ENCODE measurements at places on chromosomes 3 and 15.

DNA sequence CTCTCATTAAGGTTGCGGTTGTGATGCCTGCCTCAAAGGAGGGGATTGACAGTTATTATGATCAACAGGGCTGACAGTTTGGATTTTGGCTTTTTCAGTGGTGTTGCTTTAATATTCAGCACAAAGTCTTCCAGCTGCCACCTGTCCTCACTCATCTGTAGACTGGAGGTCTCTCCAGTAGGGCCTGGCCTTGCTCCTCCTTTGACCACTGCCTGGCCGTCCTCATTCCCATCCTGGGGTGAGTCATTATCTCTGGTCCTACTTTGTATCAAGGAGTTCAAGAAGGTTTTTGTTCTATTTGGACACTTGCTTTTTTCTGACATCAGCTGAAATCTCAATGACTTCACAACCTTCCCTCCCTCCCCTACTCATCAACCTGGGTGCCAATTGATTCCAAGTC is 95.1 kb upstream of the ZPLD1 start:
- DNase-seq, result no peak

DNA sequence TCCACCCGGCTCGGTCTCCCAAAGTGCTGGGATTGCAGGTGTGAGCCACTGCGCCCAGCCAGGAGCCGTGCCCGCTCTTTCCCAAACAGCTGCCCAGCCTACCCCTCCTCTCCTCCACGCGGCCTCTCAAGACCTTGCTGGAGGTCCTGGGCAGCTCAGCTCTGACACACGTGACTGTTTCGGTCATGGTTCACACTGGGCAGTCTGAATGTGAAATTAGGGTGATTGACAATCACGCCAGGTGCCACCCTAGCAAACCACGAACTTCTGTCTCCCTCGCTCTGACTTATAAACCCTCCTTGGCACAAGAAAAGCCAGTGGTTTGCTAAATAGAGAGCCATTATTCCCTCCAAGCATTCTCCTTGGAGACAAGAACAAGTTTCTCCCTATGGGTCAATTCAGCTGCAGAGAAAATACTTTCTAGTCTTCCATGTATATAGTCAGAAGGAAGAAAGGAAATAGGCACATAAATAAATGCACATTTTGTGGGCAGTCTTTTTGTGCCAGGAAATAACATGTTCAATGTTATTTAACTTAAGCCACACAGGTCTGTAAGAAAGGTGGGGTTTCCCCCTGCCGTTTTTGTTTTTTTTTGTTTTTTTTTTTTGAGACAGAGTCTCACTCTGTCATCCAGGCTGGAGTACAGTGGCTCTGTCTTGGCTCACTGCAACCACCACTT is 121.9 kb upstream of the MEF2A start:
- DNase-seq, result no peak

DNA sequence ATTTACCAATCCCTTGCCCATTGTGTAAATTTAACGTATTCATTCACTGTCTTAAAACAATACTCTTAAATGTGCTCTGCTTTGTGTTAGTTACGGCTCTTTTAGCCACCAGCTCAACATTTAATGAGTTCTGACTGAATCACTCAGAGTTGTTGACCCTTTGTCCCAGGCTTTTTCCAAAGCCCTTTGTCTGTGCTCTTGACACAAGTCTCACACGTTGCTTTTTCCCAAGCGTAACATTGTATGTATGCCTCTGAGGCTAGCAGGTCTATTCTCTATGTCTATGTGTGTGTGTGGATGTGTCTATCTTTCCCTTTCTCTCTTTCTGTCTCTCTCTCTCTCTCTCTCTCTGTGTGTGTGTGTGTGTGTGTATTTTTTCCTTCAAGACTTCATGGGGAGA is 435.4 kb upstream of the GOLIM4 start:
- no peak for DNase-seq

DNA sequence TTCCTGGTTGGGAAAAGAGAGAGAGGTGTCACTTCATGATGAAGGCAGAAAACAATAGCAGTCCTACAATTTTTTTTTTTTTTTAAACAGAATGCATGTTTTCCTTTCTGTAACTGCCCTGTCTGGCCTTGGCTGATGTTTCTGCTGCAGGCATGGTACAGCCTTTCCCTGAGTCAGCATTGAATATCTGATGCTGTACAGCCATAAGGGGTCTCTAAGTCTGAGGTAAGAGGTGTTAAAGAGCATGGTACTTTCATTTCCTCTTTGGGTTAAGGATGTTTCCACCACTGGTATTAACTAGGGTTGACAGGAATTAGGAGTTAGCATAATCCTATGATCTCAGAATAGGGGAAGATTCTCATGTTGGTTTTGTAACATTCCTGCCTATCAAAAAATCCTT is 147.4 kb downstream of the CHST2 start:
- DNase-seq, result no peak

DNA sequence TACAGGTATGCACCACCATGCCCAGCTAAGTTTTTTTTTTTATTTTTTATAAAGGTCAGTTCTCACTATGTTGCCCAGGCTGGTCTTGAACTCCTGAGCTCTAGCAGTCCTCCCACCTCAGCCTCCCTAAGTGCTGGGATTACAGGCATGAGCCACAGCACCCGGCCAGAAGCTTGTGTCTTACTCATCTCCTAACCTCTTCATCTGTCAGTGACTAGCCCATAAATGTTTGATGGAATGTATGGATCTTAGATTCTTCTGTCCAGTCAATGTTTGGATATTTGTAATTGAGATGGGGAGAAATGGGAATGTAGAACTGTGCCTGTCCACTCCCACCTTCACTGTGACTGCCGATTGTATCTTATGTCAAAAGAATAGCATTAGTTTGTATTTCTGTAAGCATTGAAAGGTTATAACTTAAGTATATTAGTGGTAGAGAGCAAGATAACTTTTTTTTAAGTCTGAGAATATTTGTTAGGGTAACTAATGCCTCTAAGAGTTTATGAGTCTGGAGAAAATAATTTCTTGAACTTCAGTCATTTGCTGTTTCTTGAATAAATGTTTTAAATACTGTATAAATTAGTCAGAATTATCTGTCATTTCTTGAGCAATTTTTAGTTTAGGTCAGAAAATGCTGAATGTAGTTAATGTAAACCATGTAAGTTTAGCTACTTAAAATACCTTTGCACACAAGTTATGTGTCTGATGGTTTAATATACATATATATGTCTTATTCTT is 215.3 kb upstream of the CGNL1 start:
- no peak for DNase-seq

DNA sequence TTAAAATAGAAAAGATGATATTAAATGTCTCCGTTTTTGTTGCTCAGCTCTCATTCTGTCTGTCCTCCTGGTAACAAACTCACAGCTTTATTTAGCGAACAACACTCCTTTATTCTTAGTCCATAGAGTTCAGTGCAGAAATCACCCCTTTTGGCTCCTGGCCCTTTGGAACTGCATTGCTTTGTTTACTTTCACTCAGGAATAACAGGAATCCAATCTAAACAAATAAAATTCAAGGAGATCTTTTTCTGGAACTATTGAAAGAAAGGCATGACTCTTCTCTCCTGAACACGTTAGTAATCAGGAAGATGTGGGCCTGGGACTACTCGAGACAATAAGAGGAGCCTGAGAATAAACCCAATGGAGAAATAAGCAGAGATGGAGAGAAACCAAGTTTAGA is 409.2 kb downstream of the DIPK2A start:
- no peak for DNase-seq

DNA sequence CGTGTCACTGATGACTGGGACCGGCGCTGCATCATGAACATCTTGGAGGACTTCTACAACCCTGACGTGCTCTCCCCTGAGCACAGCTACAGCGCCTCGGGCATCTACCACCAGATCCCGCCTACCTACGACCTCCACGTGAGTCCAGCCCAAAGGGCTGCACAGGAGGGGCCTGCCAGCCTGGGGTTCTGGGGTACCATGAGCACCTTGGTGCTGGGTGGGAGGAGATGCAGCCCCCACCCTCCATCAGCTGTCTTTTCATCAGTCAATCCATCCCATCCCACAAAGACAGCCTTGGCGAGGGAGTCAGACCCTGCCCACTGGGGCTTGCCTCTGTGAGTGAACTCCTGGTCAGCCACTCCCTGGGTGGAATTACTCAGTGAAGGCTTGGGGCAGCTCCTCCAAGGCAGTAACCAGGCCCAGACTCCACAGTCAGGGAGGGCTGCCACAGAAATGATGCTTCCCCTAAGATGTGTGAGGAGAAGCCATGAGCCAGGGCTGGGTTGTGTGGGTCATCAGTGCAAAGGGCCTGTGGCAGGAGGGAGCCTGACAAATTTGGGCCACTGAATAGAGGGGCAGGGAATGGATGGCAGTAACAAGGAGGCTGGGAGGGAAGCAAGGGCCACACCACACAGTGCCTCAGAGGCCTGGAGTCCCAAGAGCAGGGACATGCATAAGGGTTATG is 47.9 kb downstream of the SEMA3G start:
- DNase-seq, result no peak

GRCh38 chr3:186705882-186706780 is 11.0 kb upstream of the KNG1 start:
- peak; percentile 56 for DNase-seq

DNA sequence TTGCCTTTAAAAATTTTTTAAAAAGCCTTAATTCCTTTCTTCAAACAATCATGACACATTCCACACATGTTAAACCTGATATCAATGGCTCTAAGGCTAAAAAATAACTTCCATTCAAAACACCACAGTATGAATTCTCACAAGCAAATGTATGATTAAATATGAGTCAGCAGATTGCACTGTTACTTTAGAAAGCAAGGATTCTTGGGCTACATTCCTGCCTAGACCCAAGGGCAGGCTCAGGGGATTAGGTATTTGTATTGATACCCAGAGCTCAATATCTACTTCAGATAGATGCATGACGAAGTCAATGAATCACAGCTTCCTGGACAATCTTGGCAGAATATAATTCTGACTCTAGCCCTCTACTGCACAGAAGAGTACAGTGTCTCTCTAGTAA is 65.7 kb downstream of the RARB start:
- DNase-seq, result no peak

DNA sequence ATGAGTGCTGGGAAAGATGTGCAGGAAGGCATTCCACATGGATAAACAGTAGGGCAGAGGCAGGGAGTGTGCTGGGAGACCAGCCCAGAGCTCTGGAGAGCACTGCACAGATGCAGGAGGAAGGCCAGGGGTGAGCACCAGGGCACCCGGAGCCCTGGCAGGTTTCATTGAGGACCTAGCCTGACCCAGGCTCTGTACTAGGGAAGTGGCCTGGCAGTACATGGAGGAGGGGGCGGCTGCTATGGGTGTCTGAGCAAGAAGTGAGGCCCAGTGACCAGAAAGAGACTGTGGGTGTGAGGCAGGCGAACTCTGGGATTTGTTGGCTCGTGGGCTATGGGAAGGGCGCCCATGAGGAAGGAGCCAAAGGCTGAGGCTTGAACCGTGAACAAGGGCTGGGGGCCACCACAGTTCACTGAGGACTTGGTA is 139.1 kb downstream of the DNAJB8 start:
- no peak for DNase-seq

DNA sequence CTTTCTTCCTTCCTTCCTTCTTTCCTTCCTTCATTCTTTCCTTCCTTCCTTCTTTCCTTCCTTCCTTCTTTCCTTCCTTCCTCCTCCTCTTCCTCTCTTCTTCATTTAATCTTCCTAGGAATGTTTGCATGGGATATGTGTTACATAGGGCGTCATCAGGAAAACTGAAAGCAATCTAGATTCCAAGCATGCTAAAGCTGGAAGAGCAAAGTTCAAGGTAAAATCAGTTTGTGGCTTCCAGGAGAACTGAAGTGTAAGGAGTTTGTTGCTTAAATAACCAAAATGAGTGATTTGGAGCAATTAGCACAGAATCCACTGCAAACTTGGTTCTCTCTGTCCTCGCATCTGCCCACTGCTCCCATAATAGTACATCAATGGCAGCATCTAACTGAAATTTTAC is 716.2 kb downstream of the GBE1 start:
- DNase-seq, result no peak

GRCh38 chr15:55799291-55800212 is 56.6 kb upstream of the PRTG start:
- peak; percentile 1 for DNase-seq

- DNase-seq, result no peak
Measured at GRCh38 chr3:82938821-82939328, 1177.4 kb upstream of the GBE1 start.

DNA sequence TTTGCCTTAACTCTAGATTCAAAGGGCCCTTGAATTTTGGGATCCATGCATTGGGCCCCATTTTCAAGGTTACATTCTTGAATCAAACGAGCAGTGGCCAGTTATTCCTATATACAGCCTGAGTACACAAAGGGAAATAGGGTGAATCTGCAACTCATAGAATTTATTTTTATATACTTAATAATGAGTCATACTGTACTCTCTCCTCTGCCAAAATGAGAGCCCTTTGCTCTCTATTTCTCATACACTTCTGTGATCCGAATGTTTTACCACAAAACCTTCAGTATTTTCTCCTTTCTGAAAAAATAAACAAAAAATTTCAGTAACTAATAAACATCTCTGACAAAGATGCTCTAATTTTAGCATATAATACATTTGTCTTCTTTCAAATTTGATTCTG is 116.7 kb downstream of the SERPINI1 start:
- DNase-seq, result no peak

DNA sequence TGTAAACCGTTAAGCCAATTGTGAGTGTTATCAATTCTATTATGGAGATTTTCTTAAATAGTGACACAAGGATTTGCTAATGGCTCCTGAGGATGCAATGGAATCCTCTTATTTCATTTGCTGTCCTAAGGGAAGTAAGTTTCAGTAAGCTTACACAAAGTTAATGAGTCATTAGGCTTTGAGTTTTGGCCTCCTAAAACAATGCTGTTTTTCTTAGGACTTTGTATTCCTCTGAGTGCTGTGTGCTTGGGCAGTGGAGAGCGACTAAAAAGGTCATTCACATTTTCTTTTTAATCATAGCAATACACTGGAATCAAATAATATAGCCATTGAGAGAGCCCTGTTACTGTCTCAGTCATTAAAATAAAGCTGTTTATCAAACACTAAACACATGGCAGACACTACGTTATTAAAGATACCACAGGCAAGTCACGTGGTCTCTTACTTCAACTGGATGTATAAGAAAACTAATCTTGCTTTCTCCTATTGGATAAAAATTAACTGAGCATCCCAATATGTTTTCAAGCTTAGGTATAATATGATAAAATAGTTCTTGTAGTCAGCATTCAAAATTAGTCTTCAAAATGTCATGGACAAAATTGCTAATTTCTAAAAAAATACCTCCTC is 290.8 kb downstream of the NLGN1 start:
- DNase-seq, result no peak

DNA sequence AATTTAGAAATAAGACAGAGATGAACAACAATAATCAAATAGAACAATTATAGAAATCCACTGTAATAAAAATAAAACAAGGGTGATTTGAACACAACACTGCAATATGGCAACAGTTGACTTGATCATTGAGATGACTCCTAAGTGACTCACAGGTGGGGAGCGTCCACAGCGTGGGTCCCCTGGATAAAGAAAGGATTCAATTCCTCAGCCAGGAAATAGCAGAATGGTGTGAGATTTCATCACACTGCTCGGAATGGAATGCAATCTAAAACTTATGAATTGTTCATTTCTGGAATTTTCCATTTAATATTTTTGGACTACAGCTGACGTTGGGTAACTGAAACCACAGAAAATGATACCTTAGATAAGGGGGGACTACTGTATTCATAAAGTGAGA is 82.0 kb downstream of the CNTN3 start:
- DNase-seq, result no peak

Measured in stimulated activated CD8-positive, alpha-beta memory T cell treated with anti-CD3 and anti-CD28 coated beads, Interleukin-15, amount 100 ng/mL, for 48 hours (primary cell).